ENCODE measurements at places on chromosomes 7 and 10.

DNA sequence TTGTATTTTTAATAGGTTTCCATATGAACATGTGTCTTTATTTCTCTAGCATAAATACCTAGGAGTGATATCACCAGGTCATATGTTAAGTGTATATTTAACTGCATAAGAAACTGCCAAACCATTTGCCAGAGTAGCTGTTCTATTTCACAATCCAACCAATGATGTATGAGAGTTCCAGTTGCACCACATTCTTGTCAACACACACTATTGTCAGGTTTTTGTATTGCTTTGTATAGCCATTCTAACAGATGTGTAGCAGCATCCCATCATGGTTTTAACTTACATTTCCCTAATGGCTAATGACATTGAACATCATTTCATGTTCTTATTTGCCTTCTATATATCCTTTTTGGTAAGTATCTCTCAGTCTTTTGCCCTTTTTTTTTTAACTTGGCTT is 4.1 kb downstream of the CUZD1 start:
- no peak for DNase-seq

DNA sequence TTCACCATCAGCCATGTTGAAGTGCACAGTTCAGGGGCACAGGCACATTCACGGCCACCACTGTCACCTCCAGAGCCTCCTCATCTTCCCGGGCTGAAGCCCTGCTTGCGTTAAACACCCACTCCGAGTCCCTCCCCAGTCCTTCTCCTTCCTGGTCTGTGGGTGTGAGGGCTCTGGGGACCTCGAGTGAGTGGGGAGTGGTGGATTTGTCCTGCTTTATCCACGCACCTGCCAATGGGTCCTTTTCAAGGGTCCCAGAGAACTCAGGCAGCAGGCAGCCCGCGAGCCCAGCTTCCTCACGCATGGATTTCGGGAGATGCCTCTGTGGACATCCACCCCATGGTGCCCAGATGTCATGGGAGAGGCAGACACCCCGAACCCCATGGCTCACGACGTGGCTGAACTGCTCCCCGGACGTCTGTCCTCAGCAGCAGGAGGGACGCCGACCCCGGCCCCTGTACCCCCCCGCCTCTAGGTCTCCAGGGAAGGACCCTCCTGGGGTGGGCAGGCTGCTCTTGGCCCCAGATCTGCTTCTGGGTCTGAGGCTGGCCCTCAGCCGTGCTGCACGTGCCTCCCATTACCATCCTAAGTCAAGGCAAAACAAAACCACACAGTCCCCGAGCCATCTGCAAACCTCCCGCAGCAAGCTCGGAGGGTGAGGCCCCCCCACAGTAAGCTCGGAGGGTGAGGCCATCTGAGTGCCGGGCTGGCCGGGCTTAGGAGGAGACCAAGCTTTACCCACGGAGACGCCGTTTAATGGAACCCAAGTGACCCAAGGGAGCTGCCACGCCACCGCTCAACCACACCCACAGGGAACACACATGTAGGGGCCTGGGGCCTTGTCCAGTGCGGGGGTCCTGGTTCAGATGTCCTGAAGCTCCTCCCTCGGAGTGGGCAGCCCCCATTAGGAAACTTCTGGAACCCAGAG is 9.0 kb downstream of the CYP2W1 start:
- no peak for DNase-seq

GRCh38 chr10:86642499-86642898 is 11.8 kb upstream of the OPN4 start:
- no peak for DNase-seq

DNA sequence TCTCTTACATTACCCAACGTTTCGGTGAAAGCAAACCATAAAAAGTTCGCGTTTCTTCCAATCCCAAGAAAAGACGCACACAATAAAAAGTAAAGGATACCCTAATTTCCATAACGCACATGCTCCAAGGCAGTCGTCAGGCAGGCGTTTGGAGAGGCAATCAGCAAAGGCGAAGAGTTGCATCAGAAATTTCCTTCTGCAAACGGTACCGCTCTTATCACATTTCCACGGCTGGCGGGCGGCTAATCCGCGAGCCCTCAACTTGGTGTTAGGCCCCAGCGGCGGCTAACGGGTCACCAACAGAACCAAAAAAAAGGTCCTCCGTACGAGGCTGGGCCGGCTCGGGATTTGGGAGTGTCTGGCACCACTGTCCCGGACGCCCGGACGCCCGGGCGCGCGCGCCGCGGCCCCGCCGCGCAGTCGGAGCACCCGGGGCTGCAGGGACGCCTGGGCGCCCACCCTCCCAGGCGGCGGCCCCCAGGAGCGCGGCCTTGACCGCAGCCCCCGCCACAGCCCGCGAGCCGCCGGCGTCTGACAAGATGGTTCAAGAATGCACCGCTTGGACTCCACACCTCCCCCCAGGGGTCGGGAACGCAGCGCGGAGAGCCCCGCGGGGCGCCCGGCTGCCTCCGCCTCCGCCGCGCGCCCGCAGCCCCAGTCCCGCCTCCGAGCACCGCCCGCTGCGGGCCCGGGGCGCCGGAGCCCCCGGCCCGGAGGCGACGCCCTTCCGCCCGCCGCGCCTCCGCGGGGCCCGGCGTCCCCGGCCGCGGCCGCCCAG is 9.8 kb upstream of the GRB10 start:
- DNase-seq: no peak

DNA sequence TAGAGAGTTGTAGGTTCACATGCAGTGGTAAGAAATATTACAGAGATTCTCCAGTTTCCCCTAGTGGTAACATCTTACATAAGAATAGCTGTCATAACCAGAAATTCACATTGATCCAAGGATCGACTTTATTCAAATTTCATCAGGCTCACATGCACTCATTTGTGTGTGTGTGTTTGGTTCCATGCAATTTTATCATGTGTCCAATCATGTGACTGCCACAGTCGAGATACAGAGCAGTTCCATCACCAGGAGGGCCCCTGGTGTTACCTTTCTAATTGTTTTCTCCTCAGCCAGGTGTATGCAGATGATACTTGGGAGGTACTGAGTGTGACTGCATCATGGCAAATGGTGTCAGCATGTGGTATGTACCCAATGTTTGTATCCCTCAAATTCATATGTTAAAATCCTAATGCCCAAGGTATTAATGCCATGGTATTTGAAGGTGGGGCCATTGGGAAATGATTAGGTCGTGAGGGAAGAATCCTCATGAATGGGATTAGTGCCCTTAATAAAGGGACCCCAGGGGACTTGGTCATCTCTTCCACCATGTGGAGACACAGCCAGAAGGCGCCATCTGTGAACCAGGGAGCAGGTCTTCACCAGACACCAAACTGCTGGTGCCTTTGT is 126.3 kb downstream of the CXCL12 start:
- DNase-seq: no peak

- DNase-seq: no peak
Observed at GRCh38 chr10:29199941-29200679, 88.8 kb upstream of the LYZL1 start.

GRCh38 chr7:26493737-26494428 is 202.2 kb downstream of the SNX10 start:
- no peak for DNase-seq

- DNase-seq: no peak
Observed at GRCh38 chr7:2247141-2247995, 5.3 kb downstream of the NUDT1 start.

GRCh38 chr10:15216700-15217099 is 48.2 kb upstream of the NMT2 start:
- DNase-seq: no peak

DNA sequence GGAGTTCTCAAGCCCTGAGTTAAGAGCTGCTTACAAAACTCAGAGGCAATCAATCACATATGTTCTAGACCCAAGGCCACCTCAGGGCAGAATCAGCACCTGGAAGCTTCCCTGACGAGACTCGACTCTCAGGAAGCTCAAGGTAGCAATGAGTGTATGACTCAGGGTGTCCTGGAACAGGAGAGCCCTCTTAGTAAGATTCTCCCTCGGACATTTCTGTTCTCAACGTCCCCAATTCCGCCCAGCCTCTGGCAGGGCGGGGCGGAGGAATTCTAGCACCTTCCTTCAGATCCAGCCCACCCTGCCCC is 39.6 kb upstream of the PROSER2 start:
- no peak for DNase-seq

DNA sequence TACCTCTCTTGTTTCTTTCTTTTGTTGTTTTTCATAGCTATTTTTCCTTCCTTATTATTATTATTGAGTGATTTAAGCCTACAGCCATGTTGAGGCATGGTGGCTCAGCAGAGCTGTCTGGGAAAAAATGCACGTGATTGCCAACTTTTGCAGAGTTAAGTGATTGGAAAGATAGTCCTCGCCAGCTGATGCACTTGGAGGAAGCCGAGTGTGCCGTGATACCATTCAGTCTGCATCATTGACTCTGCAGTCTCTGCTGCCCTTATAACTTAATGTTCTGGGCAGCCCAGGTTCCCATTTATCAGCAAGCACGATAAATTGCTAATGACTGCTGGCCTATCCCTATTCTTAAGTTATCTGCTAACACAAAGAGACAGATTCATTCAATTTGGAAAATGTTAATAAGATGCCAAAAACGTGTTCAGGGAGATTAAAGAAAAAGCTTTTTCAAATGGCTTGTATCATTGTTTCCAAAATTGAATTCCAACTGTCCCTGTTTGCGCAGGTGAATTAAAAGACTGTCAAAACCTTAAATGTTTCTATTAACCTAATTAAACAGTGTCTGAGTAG is 232.9 kb upstream of the NPY start:
- DNase-seq: no peak

GRCh38 chr10:69004821-69005220 is 16.2 kb downstream of the KIFBP start:
- peak; percentile 3 for DNase-seq

DNA sequence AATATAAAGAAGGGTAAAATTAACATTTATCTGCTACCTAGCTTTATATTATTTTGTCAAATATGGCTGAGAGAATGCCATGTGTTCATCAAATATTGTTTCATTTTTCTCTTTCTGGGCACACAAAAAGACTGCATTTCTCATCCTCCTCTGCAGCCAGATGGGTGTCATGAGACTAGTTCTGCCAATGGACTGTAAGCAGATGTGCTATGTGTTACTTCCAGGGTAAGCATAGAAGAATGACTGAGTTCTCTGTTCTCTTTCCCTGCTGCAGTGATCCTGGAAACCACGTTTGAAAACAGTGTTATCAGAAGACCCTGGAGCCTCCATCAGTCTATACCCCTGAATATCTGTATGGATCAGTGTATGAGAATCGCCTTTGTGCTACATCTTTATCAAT is 24.1 kb upstream of the SLK start:
- no peak for DNase-seq

GRCh38 chr7:107958764-107959526 is 44.0 kb downstream of the LAMB1 start:
- no peak for DNase-seq

GRCh38 chr7:50608196-50608906 is 43.1 kb upstream of the DDC start:
- no peak for DNase-seq

DNA sequence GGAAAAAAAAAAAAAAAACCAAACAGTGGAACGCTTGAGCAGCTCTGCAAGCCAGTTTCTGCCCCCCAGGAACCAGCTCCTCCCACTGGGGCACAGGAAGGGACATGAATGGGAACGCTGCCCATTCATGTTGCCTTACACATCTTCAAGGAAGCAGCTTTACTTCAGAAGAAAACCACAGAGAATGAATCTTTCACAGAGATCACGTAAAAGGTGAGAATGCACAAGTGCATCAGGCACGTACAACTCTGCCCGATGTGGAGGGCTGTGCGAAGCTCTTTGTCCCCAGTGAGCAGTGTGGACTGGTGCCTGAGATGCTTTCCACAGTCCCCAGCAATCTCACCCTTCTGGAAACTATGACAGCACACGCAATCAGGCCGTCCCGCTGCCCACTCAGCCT is 106.2 kb downstream of the DLG5 start:
- DNase-seq: no peak

- DNase-seq: no peak
Observed at GRCh38 chr7:91431601-91432000, 167.4 kb downstream of the FZD1 start.

GRCh38 chr7:48094861-48095293 is 5.8 kb downstream of the UPP1 start:
- DNase-seq: no peak

GRCh38 chr7:105024734-105025133 is 10.7 kb downstream of the KMT2E start:
- no peak for DNase-seq

DNA sequence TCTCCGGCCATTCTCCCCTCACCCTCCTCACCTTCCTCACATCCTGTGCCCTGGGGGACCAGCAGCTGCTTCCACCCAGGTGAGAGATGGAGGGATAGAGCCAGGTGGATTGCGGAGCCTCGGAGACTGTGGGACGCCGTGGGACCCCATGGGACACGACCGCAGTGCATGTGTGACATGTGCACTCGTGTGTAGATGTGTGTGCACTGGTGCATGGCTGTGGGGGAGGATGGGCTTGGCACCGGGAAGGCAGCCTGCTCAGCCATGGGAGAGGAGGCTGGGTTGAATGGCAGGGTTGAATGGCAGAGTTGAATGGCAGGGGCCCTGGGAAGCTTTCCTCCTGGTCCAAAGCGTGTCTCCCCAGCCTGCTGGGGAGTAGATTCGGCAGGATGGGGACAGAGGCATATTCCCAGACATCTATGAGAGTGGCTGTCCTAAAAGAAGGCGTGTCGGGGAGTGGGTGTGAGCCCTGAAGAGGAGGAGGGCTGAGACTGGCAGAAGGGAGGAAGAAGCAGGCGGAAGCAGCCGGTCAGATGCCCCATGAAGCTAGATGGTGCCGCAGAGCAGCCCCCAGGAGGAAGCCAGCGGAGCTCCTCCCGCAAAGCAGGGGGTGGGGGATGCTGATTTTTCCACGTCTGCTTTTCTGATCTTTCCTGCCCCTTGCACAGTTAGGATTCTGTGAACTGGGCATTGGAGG is 815 bp downstream of the GIMAP8 start:
- DNase-seq: no peak

DNA sequence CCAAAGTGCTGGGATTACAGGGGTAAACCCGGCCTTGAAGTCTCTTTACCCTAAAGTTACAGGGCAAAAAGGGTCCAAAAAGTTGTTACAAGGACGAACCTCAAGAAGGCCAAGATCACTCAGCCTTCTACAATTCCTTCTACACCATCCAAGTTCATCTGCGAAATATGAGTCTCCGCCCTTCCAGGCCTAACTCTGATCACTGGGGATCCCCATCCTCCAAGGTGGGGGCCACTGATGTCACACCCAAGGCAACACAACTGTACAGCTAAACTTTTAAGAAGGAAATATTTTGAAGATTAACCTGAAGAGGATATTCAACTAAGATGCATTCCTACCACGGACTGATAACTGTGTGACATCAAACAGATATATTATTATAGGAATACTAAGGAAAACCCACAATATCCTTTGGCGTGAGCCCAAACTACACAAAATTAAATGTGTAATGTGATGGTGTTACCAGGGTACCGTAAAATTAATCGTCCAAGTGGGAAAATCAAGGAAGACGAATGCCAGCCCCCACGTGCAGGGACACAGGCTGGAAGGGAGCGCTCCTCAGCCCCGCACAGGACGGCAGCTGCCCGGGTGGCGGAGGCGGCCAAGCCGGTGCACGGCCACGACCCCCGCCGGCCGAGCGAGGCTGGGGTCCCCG is 1.0 kb downstream of the PAXIP1 start:
- DNase-seq: no peak

- no peak for DNase-seq
Observed at GRCh38 chr7:89200758-89201157, 405.2 kb upstream of the TEX47 start.

Data from NCI-H1694 (cell line).